Fibroblast of the aortic adventitia (primary cell): ENCODE measurements at places on chromosomes 1 and 21. TPM values are rescaled to one million over a fixed set of nuclear protein-coding genes. Genes with fewer than 3 reads are reported as not detected.

Gene CD2
- 0.65 TPM in 1 of 2 replicates, not detected in the other for total RNA-seq

Gene TRIM17
- total RNA-seq = 7.0 TPM in 1 of 2 replicates, not detected in the other

Gene AIRE
- not detected in 2 replicates for total RNA-seq

Gene PADI3
- not detected in 2 replicates for total RNA-seq

Gene PTGER3
- 1.5 and 11.7 TPM in 2 replicates for total RNA-seq

Gene ROR1
- total RNA-seq = 18.8 and 31.7 TPM in 2 replicates

Gene BARHL2
- total RNA-seq = not detected in 2 replicates

Gene NPPA
- not detected in 2 replicates for total RNA-seq

Gene MYOG
- not detected in 2 replicates for total RNA-seq

Gene GLMN
- 3.8 and 18.0 TPM in 2 replicates for total RNA-seq

Gene CGN
- 0.09 and 1.1 TPM in 2 replicates for total RNA-seq

Gene FHAD1
- 0.63 and 0.74 TPM in 2 replicates for total RNA-seq

Gene PRAMEF7
- not detected in 2 replicates for total RNA-seq

Gene CR1
- total RNA-seq = not detected in 2 replicates

Gene TCP10L
- 0.45 TPM in 1 of 2 replicates, not detected in the other for total RNA-seq

Gene IPO13
- total RNA-seq = 16.2 and 20.8 TPM in 2 replicates

Gene FYB2
- total RNA-seq = not detected in 2 replicates

Gene TTLL7
- 16.0 and 20.9 TPM in 2 replicates for total RNA-seq

Gene FAM72D
- total RNA-seq = 2.2 TPM in 1 of 2 replicates, not detected in the other

Gene ARMH1
- total RNA-seq = 0.41 and 1.7 TPM in 2 replicates
